Stimulated activated CD4-positive, alpha-beta T cell treated with anti-CD3 and anti-CD28 coated beads, Interleukin-1b, Interleukin-23, amount 100 ng/mL, for 1 hour (primary cell): ENCODE measurements at places on chromosomes 7 and 10.

GRCh38 chr7:128742206-128742605 lies 3.0 kb downstream of the CALU start:
- no peak for DNase-seq

DNA sequence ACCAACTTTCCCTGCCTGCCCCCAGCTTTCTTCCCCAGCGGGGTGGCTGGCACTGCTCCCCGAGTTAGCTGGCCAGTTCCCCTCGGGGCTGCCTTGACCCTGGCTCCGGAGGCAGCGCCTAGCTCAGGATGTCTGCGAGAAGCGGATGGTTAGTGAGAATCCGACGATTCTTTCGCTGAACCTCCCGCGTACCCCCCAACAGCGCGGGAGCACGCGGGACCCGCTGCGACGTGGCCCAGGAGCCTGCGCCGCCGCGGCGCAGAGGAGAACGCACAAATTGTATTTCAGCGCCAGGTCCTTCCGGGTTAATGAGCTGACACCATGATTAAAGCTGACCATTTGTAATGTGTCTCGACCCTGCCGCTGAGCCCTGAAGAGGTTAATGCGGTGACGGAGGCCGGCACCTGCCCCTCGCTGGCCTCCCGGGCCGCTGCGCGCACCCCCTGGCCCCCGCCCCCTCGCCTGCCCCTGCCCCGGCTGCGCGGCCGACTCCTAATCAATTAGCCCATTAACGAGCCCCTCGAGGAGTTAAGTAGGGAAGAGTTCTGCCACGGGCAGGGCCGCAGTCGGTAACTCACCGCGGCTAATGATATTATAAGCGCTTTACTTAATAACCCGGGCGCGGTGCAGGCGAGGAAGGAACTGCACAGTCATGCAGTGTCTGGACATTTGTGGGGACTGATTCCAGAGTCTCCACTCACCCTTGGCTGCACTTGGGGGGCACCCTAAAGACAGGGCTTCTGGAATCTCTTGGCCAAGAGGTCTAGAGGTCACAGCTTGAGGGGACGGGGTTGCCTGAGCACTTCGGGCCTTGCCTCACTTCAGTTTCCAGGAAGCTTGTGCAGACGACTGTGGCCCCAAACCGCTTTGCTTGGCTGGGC lies 1.7 kb upstream of the HMX2 start:
- no peak for DNase-seq

DNA sequence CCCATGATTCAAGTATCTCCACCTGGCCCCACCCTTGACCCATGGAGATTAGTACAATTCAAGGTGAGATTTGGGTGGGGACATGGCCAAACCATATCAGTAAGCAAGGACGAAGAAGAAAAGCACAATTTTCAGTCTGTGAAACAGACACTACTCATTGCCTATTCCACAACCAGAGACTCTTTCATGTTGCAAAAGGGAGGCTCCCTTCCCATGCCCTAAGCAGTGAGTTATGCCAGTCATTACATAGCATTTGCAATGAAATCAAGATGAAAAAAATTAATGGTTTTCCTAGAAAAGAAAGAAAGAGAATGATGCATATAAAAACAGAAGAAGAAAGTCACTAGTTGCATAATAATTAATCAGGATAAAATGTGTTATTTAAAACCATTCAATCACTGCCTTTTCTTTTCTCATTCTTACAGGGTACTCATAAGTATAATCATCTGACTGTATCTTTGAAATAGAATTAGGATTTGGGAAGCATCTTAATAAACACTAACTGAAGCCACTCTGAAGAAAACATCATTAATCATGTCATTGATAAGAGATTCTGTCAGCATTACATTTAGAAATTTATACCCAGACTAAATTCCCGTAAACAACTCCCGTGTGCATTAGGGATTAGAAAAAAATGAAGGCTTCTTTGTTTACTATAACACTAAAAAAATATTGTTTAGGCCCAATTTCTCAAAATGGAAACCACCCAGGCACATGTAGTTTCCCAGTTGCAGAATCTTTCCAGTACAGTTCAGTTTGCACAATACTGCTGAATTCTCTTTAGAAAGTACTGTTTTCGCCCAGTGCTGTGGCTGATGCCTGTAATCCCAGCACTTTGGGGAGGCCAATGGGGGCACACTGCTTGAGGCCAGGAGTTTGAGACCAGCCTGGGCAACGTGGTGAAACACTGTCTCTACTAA lies 9.1 kb downstream of the PRPS1L1 start:
- no peak for DNase-seq

DNA sequence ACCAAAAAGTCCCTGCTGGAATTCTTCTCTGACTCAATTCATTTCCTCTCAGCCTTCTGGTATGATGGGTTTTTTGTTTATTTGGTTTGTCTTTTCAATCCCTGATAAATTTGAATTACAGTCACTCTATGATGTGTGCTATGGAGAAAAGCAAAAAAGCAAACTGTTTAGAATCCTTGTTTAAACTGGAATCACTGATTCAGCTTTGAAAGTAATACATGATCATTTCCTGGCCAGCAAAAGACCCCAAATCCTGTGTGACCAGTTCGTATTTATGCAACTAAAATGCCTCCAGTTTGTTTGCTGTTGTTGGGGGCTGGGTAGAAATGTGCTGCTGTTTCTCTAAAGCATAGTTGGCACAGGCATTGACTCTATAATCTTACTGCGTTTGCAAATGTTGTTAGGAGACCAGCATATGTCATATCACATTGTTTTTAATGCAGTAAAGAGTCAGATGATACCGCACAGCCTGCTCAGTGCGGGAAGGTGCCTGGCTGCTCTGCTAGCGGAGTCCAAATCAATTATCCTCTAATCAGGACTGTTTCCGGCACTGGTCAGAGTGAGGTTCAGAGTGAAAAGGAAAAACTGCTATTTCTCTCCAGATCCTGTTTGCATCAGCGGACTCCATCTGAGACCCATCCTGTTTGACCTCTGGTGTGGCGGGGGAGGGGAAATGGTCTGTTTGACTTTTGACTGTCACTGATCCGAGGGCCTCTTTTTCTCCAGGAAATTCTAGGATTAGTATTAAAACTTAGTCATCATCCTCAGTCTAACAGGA lies 40.6 kb upstream of the ADD3 start:
- no peak for DNase-seq

DNA sequence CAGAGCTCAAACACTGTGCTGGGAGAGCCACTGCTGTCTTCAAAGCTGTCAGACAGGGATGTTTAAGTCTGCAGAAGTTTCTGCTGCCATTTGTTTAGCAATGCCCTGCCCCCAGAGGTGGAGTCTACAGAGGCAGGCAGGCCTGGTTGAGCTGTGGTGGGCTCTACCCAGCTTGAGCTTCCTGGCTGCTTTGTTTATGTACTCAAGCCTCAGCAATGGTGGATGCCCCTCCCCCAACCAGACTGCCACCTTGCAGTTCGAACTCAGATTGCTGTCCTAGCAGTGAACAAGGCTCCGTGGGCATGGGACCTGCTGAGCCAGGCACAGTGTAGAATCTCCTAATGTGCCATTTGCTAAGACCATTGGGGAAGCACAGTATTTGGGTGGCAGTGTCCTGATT lies 4.6 kb upstream of the CYP2C19 start:
- DNase-seq, result no peak

DNA sequence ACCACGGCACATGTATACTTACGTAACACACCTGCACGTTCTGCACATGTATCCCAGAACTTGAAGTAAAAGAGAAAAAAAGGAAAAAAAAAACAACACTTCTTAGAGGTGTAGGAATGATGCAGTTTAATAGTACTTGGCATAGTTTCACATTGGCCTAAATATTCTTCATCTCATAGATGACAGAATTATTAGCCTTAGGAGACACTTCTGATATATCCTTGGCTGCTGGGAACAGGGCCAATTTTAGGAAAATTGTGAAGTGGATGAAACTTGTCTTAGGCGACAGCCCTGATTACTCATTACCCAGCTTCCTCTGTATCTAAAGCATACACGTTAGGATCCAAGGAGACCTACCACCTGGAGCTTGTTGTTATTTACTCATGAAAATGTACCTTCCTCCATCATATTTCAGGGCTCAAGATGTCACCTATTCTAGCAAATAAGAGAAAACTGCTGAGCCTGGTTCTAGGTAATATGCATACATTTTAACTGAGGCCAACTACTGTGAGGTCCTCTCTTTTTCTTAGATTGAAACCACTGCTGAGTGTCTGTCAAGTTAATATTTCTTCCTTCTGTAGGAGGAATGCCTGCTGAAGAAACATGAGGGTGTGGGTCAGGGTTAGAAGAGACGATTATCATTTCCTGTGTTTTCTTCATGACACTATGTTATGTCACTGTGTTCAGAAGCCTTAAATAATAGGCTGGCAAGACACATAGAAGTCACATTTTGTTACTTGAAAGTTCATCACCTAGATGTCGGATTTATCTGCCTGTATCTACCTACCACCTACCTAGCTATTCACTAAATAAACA lies 44.3 kb downstream of the CPED1 start:
- DNase-seq, result no peak

DNA sequence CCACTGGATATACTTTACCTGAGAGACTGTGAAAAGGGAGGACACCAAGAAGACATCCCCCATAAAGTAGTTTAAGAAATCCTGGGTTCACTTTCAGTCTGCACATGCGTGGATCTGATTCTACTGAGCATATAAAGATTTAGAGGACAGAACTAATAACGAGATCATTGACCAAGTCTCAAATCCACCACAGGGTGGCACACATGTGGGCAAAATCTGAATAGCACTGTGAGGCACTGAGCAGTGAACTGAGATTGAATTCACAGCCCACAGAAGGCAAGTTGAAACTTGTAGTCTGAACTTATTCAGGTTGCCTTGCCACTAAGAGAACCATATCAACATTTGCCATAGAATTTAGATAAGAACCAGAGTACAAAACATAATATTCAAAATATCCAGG lies 818.6 kb downstream of the GRID1 start:
- DNase-seq, result no peak

- DNase-seq, result no peak
Measured at GRCh38 chr7:155804897-155805825, 7.1 kb downstream of the SHH start.

- no peak for DNase-seq
Measured at GRCh38 chr7:39624442-39624807, 1.1 kb downstream of the RALA start.
